ENCODE measurements at places on chromosomes 2 and 18.

DNA sequence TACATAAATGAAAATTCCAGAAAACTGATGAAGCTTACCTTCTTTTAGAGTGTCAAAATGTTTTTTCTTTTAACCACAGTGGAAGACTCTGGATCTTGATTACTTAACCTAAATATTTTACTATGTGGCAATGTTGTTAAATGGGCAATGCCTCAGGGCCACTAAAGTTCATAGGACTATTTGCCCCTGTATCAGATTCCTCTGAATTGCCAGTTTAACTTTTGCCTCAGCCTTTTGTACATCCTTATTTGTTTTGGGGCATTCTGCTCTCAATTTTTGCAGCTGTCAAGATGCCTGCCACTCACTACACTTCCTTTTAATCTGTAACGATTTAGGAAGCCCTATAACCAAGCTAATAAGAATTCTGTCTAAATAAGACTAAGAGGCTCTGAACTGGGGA, 31.7 kb upstream of the SERTAD2 start:
- peak; percentile 70 for DNase-seq

GRCh38 chr18:35026407-35027061, 14.7 kb upstream of the MAPRE2 start:
- DNase-seq: no peak

DNA sequence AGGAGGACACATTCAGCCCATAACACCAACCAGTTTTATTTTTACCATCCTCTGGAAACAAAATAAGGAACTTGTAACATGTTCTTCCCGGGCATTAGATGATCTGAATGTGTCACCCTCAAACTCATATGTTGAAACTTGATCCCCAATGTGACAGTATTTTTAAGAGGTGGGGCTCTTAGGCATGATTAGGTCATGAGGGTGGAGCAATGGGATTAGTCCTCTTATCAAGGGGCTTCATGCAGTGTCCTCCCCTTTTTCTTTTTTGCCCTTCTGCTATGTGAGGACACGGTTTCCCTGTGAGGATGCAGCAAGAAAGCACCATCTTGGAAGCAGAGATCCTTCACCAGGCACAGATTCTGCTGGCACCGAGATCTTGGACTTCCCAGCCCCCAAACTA, 401.5 kb upstream of the TRIB2 start:
- no peak for DNase-seq

DNA sequence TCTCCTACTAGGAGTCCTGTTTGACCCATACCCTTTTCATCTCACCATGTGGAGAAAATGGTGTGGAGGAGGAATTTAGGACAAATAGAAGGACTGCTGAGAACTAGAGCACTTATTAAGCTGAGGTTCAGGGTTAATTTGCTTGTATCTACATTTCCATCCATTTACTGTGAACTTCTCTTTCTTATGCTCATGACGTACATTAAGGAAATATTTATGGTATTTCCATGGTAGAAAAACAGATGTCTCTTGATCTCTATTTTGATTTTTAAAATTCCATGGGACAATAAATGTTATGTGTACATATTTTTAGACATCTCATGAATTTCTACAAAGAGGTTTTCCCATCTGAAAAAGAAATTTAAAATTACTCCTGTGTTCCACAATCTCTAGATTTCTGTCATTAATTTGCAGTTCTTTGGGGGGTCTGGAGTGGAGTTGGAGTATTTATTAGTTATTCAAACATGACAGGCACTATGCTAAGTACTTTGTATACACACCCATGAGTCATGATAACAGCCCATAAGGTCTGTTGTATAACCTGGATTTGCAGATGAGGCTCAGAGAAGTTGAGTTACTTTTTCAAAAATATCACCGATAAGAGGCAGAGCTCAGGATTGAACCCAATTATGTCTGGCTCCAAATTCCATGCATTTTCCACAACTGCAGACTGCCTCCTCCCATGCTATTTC, 112.6 kb downstream of the COPS8 start:
- DNase-seq: peak; percentile 65

DNA sequence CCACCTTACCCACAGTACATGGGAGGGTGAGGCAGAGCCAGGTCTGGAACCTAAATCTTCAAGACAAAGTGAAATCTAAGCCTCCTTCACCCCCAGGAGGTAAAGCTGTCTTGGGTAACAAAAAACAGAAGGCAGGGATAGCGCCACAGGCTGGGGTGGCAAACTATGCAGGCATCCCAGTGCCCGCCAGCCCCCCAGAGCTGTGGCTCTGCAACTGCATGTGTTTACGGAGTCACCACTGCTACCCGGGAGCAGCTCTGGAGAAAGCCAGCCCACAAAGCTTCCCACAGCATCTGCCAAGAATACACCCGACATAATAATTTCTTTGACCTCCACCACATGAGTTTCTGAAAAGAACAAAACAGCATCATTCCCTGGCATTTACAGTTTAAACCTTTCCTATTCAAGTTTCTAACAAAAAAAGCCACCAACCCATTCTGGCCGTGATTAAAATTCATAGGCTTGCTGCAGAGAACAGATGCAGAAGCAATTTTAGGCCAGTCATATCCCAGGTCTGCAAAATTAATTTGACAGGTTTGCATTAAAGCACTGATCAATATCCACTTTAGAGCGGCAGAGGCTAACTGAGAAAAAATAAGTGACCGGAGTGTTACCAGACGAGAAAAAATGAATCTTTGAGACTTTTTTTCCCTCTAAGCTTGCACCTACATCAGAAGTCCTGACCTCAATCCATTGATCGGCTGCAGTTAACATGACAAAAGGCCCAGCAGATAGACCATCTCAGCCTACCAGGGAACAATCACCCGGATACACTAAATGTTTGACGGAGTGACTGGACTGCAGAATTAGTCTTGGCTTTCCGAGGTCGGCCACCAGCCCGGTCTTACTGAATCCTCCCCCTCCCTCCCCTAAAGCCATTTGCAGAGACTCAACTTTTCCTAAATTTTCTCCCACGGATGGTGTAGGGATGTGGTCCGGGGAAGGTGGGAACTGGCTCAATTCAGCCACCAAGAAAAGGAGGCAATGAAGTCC, 309.6 kb upstream of the SKOR2 start:
- DNase-seq: no peak

- DNase-seq: peak; percentile 62
Observed at GRCh38 chr2:118059919-118060478, 28.3 kb upstream of the INSIG2 start.

DNA sequence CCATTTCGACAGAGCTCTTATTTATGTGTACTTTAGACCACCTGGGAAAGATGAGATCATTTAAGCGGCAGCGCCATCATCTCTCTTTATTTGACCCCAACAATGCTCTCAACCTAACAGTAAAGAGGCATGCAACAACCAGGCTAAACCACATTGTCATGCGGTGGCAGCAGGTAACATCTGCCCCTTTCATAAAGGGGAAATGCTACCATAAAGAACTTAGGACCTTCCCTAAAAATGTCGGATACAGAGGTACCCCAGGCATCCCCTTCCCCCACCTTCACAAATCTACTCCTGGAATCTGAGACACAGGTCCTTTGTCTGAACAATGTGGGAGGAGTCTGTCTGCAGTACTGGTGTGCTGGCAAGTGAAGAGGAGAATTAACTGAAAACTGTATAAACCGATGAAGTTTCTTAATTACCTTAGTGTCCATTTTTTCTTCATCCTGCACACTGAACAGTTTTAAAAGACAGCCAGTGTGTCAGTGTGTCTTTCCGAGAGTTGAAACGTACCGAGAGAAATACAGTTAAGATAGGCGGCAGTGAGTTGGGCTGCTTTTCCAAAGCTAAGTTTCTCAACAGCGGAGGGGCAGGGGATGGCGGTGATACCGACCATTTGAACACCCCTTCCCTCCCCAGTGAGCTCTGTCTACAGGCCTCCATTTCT, 1.9 kb downstream of the MEX3C start:
- peak; percentile 65 for DNase-seq

DNA sequence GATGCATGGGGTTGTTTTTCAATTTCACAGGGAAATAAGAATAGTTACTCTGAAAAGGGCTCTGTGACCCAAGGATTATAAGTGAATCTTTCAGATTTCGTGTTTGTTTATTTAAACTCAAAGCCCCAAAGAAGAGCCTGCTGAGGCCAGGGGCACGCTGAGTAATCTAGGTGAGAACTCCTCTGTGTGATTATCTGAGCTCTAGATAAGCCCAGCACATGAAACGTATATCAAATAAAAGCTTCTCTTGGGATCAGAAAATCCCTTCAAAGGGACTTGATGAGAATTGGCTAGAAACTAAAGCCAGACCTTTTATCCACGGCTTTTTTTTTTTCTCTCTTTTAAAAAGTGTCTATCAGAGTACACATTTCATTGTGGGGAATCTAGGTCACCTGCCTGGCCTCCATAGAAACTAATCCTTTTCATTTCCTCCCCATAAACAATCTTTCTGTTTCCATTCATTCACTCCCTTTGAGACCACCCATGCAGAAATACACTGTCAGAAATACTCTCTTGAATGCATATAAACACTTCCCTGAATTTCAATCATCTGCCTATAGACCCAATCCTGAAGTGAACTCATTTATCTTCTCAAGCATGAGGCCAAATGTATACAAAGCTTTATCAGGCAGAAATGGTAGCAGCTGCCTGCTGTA, 137.4 kb downstream of the RIT2 start:
- DNase-seq: no peak

DNA sequence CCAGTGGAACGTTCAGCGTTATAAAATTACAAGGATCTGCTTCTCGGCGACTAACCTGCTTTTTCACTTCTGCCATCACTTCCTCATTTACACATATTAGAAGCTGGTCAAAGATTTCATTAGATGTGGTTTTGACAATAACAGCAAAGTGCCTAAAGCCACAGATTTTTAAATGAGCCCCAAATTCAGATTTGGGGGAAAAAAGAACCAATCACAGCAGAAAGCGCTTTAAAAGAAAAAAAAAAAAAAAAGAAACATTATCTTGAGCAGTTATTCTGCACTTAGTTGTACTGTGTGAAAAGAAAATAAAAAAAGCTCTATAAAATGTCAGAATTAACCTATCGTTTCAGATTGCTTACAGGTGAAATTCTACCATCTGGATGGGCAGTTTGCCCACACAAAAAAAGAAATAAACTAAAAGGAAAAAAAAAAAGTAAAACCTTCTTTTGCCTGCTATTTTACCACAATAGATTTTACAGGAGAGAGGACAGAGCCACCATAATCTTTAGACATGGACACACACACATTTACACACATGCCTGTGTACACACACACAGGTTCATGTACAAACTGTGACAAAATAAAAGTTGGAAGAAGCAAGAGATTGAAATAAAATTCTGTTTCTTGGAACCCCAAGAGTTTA, 167.2 kb downstream of the TCF4 start:
- DNase-seq: no peak

DNA sequence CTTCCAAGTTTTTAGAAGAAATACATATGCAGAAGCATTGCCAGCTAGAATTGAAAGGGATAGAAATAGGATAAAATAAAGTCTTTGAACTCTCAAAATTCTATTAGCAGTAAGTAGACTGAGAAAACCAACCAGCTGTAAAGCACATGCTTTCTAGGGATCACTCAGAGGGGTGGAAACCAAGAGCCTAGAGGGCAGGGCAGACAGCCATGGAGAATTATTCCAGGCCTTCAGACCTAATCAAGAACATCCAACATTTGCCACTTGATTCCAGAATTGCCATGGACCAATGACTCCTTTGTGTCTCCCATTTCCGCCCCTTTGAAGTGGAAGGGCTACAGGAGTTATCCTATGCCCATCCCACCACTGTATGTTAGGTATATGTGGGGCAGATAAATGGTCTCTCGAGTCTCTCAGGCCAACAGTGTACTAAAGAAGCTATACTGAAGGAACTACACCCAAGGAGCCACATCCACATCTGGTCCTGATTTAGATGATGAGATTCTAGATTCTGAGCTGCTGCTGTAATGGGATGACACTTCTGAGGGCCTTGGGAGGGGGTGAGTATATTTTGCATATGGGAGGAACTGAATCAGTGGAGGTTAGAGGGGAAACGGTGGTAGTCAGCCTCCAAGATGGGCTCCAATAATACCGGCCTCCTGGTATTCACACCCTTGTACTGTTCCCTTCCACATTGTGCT, 4.0 kb downstream of the FARSB start:
- peak; percentile 56 for DNase-seq

- DNase-seq: peak; percentile 84
Observed at GRCh38 chr18:34834897-34835296, 124.8 kb downstream of the DTNA start.

- DNase-seq: no peak
Observed at GRCh38 chr2:10838734-10839133, 26.1 kb upstream of the PDIA6 start.

DNA sequence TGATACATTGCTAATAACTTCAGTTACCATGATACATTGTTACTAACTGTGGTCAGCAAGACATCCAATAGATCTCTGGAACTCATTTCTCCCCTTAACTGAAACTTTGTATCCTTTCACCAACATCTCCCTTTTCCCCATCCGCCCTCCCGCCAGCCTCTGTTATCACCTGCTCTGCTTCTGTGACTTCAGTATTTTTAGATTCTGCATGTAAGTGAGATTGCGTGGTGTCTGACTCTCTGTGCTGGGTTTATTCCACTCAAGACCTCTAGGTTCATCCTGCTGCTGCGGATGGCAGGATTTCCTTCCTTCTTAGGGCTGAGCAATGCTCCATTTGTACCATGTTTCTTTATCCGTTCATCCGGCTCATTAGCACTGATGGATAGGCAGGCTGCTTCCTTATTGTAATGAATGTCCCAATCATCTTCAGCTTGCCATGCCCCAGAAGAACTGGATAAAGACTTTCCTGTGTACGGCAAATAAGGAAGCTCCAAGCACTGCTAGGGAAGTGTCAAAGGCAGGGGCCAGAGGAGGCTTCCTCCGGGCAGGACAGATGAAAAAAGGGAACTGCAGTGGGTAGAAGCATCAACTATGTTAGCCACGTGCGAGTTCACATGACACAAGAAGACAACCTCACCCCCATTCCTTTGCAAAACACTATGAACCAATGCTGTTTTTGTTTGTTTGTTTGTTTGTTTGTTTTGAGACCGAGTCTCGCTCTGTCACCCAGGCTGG, 113.4 kb downstream of the EIPR1 start:
- DNase-seq: no peak

DNA sequence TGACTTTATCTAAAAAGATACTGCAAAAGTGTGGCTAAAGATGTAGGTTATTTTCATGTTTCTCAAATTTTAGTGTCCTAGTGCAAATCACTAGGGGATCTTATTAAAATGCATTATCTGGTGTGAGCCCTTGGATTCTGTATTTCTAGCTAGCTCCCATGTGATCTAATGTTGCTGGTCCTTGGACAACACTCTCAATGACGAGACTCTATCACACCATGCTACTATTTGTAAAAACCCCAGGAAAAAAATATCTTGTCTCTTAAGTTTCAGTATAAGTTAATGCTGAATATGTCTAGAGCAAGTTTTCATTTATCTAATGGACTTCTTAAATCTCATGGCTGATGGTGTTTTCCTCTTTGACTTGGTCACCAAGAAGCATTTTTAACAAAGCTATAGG, 5.8 kb downstream of the DOCK10 start:
- DNase-seq: no peak

DNA sequence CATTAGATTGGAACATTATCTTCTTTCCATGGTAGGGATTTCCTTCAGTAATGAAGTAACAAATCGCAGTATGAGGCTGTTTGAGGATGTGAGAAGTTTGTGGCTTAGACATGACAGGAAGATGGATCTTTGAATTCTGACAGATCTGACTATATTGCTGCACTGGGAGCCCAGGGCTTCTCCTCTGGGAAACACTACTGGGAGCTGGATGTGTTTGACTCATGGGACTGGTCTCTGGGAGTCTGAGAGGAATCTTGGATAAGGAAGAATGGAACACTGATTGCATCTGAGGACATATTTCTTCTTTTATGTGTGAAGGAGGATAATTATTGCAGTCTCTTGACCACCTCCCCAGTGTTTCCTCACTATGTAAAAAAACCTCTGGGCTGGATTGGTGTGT, 77.2 kb upstream of the ST6GAL2 start:
- DNase-seq: no peak

Data from adipocyte (in vitro differentiated cells).